ENCODE measurements at places on chromosomes 4 and X.
A peak's percentile ranks its signal among the peaks of the same experiment; 100 is the strongest.

GRCh38 chr4:105140684-105141490, 5.8 kb upstream of the TET2 start:
- DNase-seq: peak; percentile 17

DNA sequence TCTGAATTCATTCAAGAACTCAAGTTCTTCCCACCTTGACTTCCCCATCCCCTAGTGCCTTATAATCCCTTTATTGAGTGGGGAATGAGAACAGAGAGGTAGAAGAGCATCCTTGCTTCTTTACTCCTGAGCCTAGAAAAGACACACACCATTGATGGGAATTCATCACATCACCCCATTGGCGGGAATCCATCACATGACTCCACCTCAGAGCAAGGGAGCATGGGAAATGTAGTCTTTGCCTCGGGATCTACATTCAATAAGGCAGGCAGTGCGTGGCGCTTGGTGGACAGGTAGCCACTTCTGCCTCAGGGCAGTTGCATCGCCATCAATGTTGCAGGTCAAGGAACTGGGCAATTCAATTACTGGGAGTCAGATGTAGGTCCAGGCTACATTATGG, 50.7 kb downstream of the MXRA5 start:
- no peak for DNase-seq

DNA sequence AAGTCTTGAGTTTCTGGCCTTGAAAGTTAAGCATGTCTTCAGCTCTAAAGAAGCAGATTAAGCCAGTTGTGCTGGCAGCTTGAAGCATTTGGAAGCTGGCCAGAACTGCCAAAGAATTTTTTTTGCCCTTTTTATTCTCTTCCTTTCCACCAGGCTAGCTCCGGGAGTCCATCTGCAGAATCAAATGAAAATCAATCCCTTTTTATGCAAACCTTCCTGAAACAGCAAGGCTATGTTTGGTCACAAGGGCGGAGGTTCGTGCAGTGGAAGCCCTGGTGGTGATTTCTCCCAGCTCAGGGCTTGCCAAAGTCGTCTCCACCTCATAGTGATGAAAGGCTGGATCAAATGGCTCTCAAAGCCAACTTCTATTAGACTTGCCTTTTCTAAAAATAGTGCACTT, 21.6 kb upstream of the C4orf54 start:
- no peak for DNase-seq

DNA sequence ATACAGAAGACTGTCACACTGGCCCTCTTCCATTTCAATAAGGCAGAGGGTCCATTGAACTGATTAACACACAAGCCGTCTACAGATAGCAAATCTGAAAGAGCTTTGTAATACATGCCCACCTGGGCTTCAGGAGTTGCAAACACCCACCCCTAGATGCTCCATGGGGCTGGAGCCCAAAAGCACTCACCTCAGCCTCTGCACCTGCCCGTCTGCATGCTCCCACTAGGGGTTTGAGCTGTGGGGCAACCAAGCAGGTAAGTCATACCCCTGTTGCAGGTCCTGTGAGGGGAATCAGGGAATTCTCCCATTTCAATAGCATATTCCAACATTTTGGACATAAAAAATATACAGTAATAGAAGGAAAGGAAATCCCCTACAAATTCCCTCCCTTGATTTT, 243.0 kb upstream of the KCNIP4 start:
- no peak for DNase-seq

DNA sequence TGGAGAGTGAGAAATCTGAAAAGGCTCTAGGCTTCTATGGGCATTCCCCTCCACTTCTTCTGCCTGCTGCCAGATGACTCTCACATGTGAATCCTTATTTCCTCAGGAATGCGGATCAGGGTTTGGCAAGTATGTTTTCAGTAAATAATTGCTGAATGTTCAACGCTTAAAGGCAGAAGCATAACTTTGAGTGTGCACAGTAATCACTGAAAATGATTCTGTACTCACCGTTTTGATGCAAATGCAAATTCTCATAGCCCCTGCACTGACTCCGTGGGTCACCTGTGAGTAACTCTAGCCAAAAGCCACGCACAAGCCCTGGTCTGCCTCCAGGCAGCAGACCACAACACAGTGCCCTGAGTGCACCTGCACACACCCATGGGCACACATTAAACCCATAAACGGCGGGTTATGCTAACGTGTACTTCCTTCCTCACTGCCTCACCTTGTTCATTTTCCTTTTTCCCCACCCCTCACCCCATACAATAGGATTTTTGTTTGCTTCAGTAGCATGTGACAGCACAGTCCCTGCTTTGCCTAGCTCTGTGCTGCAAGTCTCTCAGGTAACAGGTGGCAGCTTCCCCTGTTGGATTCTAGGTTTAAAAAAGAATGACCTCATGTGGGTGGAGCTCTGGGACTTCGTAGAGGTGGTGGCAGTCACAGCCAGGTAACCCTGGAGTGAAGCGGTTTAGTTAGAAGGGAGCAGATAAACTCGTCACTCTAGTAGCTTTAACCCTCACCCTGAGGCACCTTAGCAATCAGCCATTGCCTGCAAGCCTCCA, at the start of gene ARHGEF38:
ARHGEF38 (plus strand) TSS at position 656 of the 782 bp plus-strand sequence. CDS start 146 bp downstream, outside the sequence.
- DNase-seq: no peak

DNA sequence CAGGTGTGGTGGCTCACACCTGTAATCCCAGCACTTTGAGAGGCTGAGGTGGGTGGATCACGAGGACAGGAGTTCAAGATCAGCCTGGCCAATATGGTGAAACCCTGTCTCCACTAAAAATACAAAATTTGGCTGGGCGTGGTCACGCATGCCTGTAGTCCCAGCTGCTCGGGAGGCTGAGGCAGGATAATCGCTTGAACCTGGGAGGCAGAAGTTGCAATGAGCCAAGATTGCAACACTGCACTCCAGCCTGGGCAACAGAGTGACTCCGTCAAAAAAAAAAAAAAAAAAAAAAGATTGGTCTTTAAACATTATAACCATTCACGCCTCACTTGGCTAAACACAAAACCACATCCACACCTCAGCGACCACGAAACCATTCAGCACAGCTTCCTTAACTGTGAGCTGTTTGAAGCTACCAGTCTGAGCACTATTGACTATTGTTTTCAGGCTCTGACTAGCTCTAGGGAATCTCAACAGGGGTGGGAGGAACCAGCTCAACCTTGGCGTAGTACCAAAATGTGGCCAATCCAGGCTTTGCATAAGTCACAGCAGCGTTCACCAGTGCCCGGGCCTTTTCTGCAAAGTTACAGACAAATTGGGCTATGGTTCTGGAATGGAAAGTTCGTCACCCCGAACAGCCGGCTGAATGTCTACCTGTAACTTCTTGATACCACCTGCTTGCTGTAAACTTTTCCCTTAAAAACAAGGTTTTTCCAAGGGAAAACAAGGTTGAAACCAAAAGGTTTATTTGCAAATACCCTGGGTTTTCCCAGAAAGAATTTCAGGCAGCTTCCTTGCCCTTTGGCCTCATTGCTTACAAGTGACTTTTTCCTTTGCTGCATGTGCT, 73.6 kb upstream of the DHX15 start:
- no peak for DNase-seq

DNA sequence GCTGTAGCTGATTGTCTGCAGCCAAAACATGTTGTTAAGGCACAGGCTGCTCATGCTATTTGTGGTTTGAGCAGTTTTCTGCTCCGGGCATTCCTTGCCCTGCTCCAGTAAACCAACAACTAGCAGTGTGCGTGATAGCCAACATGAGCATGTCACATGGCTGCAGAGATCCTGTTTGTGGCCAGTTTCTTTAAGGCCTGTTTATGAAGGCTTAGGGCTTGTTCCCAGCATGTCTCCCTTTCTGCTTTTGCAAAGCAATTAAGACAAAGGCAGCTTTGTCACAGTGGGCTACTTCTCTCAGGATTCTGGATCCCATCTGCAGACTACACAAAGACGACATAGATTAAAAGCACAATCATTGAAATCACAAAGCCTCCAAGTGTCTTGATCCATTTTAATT, 160.5 kb downstream of the ZNF518B start:
- no peak for DNase-seq

DNA sequence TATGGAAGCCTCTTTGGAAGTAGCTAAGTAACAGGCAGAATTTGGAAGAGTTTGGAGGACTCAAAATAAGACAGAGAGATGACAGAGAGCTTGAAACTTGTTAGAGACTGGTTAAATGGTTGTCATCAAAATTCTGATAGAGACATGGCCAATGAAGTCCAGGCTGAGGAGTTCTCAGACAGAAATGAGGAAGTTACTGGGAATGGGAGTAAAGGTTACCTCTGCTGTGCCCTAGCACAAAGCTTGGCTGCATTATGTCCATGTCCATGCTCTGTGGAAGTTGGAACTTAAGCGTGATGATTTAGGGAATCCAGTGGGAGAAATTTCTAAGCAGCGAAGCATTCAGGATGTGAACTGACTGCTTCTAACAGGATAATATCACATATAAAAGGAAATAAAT, 146.2 kb upstream of the NDST4 start:
- DNase-seq: no peak

- DNase-seq: no peak
Measured at GRCh38 chrX:110172215-110172614, 145.7 kb downstream of the AMMECR1 start.

- DNase-seq: no peak
Measured at GRCh38 chr4:53821179-53821851, 230.0 kb upstream of the LNX1 start.

GRCh38 chr4:85824166-85824945, 349.4 kb downstream of the ARHGAP24 start:
- no peak for DNase-seq

DNA sequence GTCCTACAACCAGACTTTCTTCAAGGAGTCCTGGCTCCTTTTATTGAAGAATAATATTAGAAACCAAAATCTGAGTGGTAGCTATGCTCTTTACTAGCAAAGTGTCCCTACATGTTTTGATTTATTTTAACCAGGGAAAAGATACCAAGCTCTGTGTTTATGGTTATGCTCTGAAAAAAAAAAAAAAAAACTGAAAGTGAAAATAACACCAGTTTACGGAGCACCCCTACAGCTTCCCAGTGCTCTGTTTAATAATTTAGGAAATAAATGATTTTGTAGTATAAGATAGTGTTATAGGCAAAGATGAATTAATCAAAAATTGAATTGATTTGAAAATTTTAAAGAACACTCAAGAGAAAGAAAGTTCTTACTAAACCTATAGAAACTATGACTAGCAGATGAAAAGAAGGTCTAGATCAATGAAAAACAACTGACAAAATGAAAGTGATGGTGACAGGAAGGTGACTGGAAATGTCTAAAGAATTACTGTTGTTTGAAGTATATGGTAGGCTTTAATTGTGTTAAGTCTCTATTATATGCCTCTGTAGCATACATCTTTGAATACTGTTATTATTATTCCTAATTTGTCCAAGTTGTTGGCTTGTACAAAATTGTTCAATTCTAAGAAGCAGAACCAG, 1698.4 kb upstream of the PCDH10 start:
- no peak for DNase-seq

DNA sequence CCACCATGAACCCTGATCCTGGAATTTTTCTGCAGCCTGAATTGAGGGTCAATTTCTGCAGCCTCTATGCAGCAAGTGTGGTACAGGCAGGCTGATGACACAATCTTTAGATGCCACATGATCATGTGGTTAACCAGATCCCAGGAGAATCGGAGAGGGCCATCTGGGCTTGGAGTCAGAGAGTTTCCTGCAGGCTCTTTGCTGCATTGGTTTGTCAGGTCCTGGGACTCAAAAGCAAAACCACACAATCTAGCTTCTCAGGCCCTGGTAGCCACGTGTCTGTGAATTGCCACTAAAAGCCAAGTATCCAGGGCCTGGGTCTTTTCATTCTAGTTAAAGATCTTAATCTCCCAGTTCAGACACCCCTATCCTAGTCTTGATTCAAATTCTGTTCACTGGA, 464.5 kb downstream of the BCOR start:
- no peak for DNase-seq

GRCh38 chr4:156934259-156934635, 37.4 kb downstream of the PDGFC start:
- no peak for DNase-seq

DNA sequence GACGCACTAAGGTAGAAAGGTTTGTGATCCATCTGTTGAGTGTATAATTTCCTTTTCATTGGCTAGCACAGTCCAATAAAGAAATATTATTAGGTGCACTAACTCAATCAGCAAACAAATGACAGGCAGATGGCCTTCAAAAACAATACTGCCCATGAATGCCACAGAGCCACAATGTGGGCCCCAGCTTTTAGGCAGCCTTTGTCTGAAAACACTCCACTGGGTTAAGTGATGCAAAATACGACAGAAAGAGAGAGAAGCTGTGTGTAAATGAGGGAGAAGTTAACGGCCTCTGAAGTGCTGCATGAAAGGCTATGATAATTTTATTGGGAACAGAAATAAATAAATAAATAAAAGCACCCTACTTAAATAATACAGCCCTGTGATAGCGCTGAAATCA, 274.6 kb downstream of the NKX6-1 start:
- no peak for DNase-seq

DNA sequence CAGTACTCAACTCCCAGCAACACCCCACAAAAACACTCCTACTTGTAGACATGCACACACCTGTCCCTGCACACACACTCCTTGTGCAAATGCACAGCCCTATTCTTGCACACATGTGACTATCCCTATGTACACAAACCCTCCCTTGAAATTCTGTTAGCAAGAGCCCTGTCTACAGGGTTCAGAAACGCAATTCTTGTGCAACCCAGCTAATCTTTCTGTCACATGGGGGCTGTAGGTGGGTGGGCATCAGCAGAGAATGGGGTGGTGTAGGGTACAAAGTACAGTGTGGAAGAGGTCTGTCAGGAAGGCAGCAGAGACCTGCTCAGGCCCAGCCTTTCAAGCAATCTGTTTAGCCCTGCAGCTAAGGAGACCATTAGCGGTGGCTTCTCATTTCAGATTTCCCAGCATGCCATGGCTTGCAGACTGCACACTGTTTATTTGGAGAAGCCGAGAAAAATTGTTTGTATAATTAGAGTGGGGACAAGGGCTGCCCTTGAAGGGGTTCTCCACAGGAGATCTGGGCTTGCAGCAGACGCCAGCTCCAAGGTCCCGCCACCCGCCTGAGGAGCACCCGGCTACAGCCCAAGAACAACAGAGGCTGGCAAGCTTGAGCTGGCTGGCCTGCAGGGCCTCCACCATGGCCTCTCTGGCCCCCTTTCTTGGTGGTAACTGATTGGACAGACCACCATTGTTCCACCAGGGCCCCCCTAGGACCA, 144.0 kb upstream of the PJA1 start:
- DNase-seq: no peak
